ENCODE measurements at places on chromosomes 12 and 14.

GRCh38 chr12:75505706-75506312 is 5.6 kb downstream of the KRR1 start:
- DNase-seq = peak; percentile 38

DNA sequence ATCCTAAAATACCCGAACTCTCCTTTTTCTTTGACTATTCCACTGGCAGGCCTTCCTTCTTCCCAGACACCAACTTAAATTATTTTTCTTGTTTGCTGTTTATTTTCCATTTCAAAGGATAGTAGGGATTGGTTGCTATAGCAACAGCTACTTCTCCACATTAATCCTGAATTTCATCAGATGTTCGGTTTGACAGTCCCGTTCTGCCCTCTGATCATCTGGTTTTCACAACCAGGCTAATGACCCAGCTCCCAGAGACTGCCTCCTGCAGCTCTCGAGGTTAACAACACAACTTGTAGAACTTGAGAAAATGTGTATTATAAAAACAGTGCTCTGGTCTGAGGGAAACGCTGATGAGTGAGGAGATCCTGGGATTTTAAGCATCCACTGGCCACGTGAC is 45.5 kb downstream of the NUAK1 start:
- no peak for DNase-seq

DNA sequence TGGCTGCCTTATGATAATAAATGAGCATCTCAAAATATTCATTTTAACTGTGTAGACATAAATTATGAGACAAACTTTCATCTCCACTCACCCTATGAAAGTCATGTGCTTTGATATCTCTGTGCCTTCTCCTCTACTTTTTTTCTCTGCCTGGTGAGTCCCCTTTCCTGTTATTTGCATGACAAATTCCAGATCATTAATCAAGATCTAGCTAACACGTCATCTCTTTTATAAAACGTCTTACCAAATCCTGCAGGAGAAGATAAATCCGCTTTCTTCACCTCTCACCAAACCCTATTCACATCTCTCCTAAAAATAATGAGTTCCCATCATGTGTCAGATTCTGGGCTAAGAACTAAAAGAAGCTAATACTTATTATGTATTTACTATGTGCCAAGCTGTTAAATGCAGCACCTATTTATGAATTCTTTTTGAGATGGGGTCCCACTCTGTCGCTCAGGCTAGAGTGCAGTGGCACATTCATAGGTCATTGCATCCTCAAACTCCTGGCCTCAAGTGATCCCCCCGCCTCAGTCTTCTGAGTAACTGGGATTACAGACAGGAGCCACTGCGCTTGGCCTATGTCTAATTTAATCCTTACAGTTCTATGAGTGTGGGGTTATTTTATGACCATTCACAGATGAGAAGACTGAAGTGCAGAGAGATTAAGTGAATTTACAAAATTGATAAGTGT is 26.7 kb downstream of the SPX start:
- no peak for DNase-seq

DNA sequence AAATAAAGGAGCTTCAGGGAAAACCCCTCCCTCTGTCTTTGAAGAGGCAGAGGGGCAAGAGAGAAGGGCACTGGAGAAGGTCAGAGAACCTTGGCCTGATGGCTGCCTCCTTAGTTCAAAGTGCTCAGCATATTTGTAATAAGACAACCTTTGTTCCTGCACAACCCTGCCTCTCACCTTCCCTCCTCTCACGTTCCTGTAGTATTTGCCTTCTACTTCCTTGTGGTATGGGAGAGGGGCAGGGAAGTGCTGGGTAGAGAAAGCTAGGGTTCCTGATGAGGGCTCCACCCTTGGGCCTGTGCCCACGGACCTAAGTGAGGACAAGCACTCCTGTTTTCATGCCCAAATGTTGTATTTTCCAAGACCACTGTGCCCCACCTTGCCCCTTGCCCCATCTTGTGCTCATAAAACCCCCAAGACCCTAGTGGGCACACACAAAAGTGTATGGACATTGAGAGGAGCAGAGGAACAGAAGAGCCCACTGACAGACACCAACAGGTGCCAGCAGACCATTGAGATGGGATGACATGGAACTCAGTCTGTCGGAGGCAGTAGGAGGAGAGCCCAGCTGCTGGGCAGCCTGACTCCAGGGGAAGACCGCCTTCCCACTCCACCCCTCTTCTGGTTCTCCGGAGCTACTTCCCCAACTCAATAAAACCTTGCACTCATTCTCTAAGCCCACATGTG is 261.5 kb upstream of the CCDC196 start:
- no peak for DNase-seq

DNA sequence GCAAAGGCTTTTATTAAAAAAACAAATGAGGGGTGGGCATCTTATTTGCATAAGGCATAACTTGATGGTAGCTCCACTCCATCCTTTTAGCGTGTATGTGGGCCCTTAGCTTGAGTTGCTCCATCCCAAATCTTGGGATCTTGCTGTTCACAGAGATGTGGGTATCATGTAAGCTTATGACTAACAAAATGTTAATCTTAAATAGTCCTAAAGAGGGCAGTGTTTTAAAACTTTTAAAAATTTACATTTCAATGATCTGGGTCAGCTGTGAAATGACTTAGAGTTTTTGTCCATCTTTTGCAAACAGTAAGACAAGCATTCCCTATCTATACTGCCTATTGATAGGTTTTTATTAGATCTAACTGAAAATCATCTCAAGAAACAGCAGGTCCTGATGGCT is 86.0 kb downstream of the SLCO1A2 start:
- DNase-seq = no peak

GRCh38 chr12:75923964-75924666 is 107.5 kb downstream of the PHLDA1 start:
- no peak for DNase-seq

DNA sequence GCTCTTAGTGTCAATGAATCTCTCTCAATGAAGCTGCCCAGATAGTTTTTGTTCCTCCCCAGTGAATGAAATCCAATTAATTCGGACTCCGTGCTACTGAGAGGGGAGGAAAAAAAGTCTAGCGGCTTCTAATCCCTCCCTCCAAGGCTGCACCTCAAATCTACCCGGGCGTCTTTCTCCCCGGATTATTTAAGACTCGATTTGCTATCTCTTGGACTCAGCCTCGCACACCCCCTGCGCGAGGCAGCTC is 134 bp downstream of the DUSP6 start:
- DNase-seq = no peak

GRCh38 chr14:80974679-80975078 is 19.3 kb downstream of the TSHR start:
- no peak for DNase-seq

GRCh38 chr12:6192604-6193380 is 7.4 kb upstream of the CD9 start:
- no peak for DNase-seq

DNA sequence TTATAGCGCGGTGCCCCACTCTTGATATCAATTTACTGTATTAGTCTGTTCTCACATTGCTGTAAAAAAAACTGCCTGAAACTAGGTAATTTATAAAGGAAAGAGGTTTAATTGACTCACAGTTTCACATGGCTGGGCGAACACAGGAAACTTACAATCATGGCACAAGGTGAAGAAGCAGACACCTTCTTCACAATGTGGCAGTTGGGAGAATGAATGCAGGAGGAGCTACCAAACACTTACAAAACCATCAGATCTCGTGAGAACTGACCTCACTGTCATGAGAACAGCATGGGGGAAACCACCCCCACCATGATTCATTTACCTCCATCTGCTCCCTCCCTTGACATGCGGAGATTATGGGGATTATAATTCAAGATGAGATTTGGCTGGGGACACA is 42.3 kb downstream of the FBXO34 start:
- no peak for DNase-seq

GRCh38 chr14:105845725-105846309 is 319.4 kb downstream of the TMEM121 start:
- DNase-seq = no peak

- DNase-seq = no peak
Observed at GRCh38 chr12:128267651-128268378, 845 bp downstream of the TMEM132C start.

- DNase-seq = no peak
Observed at GRCh38 chr14:52222901-52223300, 44.6 kb upstream of the PTGDR start.

GRCh38 chr14:72711936-72712335 is 182.0 kb downstream of the DPF3 start:
- DNase-seq = no peak

DNA sequence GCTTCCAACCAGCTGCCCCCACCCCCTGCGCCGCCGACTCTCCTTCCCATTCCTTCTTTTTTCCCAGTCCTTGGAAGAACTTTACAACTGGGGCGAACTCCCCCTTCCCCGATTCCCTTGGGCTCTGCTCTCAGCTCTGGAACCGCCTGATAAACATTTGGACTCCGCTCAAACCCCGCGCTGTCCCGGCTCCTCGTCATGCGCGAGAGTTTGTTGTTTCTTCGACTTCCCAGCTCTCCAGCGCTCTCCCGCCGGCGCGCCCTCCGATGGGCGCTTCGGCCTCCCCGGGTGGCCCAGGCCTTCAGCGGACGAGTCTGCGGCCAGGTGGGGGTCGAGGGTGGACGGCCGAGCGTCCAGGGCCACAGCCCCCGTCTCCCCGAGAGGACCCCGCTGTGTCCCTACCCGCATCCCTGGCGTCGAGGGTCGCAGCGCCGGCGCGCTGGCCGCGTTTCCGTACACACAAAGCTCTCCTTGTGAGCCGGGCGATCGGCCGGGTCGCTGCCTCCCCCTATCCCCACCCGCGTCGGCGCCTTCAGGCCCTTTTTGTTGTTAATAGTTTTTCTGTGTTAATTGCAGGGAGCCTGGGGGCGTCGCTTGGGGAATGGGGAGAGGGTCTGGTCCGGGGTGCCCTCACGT is 847 bp downstream of the MMP14 start:
- peak; percentile 69 for DNase-seq

GRCh38 chr12:103128862-103129501 is 171.5 kb downstream of the ASCL1 start:
- DNase-seq = no peak

- DNase-seq = no peak
Observed at GRCh38 chr12:78240827-78241226, 410.1 kb downstream of the NAV3 start.

GRCh38 chr12:85951823-85952222 is 77.7 kb downstream of the NTS start:
- DNase-seq = peak; percentile 7

DNA sequence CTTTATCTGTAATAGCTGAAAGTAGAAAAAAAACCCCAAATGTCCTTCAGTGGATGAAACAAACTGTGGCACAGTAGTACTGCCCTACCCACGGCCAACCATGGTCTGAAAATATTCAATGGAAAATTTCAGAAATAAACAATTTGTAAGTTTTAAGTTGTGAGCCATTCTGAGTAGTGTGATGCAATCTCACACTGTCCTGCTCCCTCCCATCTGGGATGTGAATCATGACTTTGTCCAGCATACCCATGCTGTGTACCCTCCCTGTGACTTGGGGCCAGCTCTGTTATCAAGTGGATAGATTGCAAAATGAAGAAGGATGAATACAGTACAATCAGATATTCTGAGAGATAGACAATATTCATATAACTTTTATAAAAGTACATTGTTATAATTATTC is 106.2 kb downstream of the SMOC1 start:
- DNase-seq = no peak

DNA sequence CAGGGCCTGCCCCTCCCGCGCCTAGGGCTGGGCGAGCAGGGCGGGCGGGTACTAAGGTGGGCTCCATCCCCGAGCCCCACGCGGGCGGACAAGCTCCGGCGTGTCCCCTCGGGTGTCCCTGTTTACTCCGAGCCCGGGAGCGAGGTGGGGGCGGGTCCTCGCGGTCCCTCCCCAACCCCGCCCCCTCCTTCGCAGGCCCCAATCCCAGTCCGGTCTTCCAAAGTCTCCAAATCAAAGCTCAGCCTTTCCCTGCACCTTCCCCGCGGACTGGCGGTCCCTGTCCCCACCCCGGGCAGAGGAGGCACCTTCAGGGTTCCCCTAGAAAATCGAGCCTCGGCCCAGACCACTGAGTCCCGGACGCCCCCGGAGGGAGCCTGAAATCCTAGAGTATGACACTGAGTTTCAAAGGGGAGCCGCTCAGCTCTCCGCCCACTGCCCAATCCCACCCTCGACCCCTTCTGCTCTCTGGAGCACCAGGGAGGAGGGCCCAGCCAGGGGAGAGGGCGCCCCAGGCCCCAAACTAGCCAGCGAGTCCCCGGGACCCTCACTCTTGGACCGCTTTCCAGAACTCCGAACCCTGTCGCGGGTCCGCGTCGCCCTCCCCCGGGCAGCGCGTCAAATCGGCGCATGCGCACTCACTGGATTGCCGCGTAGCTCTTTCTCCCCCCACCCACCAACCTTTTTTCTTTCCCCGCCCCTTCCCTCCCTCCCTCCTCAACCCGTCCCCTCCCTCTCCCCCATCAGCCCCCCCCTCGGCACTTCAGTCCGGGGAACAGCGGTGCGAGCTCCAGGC is at the start of gene LRP1:
LRP1 (plus strand) TSS at position 758 of the 793 bp plus-strand sequence. CDS start 482 bp downstream, outside the sequence.
- peak; percentile 68 for DNase-seq

- no peak for DNase-seq
Observed at GRCh38 chr12:132236129-132236929, 92.1 kb downstream of the NOC4L start.

GRCh38 chr12:104059963-104060362 is 4.4 kb upstream of the HCFC2 start:
- no peak for DNase-seq

GRCh38 chr14:96634896-96635295 is 132.7 kb downstream of the PAPOLA start:
- no peak for DNase-seq

DNA sequence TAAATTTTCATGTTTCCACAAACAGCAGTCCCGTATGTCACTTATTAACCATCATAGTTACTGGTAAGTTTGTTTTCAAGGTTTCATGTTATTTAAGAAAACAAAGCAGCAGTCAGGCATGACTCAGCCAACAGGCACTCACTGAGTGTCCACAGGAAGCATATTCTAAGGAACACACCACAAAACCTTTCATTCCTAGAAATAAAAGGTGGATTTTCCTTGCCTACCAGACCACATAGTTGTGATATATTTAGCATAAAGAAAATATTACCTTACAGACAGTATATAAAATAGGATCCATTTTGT is 143.3 kb upstream of the AVPR1A start:
- DNase-seq = peak; percentile 13

DNA sequence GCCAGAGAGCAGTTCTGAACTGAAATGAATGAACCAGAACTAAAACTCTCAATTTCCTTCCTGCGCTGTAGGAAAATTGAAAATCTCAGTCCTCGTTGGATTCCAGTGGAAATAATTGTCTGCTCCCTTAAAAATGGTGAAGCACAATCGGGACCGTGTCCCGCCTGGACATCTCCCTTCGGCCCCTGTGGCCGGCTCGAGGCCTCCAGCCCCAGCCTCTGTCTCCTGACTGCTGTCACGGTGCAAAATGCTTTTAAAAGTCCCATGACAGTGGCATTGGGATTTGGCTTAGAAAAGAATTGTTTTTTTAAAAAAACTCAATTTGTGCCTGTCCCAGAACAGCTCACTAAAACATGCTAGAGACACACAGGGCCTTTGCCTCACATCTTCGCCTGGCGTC is 142.5 kb downstream of the ZNF664 start:
- DNase-seq = no peak

DNA sequence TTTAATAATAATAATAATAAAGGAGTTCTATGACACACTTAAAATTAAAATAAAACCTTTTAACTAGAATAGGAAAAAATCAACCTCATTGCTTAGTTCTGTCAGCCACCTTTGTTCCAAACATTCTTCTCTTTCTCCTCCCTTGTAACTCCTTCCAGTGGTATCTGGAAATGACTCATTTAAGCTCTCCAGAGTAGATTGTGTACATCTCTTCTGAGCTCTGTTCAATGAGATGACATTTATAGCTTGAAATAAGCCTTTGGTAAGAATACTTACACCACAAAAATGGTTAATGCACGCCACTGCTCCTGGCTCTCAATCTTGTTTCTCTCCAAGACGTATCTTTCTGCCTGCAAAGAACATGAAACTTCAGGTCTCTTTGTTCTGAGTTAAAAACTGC is 70.3 kb downstream of the STAB2 start:
- DNase-seq = no peak

Data from erythroblast (primary cell).